ENCODE measurements at places on chromosomes 7 and 10.
A peak's percentile ranks its signal among the peaks of the same experiment; 100 is the strongest.

- DNase-seq = peak; percentile 64
Measured at GRCh38 chr7:2157473-2158279, 75.1 kb downstream of the MAD1L1 start.

- no peak for DNase-seq
Measured at GRCh38 chr10:3835770-3836169, 50.8 kb upstream of the KLF6 start.

DNA sequence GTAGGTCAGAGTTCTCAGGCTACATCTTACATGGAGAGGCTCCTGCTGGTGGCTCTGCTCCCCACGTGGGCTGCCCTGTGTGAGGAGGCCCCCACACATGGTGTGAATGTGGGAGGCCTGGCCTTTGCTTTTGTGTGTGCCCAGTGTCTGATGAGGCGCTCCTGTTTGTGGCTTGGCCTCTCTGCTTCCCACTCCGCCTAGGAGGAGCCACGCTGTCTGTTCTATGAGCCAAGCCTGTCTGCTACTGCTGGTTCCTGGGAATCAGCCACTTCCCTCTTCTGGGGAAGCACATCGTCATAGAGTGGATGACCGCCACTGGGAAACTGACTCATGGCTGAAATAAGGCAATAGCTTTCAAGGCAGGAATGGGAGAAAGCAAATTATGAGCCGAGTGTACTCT lies 87.1 kb downstream of the CYP26A1 start:
- DNase-seq = peak; percentile 91

GRCh38 chr10:84267503-84268126 lies 22.8 kb downstream of the RGR start:
- DNase-seq = peak; percentile 48

GRCh38 chr10:11145495-11145855 lies 127.8 kb downstream of the CELF2 start:
- no peak for DNase-seq

DNA sequence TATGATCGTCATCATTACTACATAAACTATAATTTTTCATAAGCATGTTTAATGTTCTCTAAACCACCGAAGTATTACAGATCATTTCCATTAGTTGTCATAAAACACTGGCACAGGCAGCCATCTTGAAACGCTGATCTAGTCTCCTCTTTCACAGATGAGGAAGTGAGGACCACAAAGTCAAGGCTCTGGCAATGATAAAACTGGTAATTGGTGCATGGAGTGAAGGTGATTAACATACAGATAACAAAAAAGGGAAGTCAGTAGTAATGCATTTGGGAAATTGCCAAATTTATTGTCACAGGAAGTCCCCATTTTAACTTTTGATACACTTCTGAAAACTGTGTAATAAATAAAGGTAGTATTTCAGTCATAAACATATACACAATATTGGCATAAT lies 49.3 kb downstream of the FBXL13 start:
- no peak for DNase-seq

DNA sequence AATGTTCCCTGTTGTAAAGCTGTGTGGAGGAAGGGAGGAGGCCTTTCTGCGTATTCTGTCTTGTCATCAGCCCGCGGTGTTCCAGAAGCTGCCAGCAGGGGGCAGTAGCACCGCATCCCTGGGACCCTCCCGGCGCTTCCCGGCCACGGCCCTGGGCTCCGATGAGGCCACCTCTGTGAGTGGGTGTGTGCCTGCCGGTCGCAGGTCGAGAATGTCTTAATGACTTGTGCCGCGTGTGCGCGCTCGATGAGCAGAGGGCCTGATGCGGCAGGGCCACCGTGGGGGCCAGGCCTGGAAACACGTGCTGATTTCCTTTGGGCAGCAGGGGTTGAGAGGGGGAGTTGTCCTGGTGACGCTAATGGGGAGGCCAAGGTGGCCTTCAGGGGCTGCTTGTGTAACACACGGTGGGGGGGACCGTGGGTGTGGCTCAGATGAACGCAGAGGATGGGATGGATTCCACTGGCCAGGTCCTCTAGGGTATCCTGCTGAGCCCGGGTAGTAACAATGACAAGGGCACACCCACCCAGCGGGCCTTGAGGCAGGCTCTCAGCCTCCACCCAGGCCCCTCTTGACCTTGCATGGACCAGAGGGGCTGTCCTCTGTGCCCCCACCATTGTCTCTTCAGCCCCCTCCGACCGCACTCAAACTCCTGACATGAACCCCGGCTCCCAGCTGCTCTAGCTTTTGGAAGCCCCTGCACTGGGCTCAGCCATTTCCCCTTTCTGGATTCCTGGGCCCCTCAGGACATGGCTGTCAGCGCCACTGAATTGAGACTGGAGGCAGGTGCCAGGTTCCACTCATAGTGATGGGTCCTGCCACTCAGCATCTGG lies 135.9 kb upstream of the PODXL start:
- peak; percentile 89 for DNase-seq

- DNase-seq = peak; percentile 3
Measured at GRCh38 chr10:773562-774161, 84.2 kb upstream of the DIP2C start.
